ENCODE measurements at places on chromosomes 6 and 20.

DNA sequence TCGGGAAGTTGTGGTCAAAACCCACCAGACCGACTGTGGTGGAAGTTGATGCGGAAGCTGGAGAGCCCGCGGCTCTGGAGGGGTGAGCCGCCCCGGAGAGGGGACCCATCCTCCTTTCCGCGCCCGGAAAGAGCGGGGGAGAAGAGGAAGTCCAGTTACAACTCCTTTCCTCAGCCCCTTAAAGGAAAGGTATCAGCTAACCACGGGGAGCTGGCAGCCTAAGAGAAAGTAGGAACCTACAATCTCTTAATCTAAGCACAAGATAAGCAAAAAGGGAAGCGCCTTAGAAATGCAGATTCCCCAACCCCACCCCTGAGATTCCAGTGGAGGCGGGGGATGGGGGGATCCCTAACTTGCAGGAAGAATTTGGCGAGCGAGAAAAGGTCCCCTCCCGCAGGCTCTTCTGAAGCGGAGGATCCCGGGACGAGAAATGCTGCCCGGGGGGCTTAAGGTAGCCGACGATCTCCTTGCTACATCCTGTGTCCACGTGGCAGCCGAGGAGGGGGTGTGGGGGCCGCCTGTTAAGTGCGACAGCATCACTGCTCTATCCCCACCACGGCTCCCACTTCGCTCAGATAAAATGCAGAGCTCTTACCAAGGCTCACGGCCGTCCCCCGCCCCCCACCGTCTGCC, 87.5 kb downstream of the ZFP64 start:
- DNase-seq: no peak

- no peak for DNase-seq
These were observed 119.9 kb upstream of the TRAF3IP2 start for GRCh38 chr6:111725446-111726112.

GRCh38 chr20:50398821-50399554, 111.2 kb upstream of the PTPN1 start:
- no peak for DNase-seq

DNA sequence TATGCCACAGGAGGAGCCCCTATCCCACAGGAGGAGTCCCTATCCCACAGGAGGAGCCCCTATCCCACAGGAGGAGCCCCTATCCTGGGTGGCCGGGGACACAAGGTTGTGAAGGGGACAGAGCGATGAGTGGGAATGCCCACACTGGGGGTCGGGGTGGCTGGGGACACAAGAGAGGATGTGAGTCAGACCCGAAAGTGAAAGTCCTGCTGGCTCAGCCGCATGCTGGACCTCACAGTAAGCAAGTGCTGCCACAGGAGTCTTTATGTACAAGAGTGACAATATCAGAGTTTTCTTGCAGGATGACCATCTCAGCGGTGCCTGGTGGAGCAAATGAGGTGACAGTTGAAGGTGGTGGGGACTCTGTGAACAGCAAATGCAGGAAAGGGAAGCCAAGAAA, 93.7 kb downstream of the PSMB1 start:
- DNase-seq: no peak

GRCh38 chr6:33878562-33878961, 74.8 kb upstream of the MLN start:
- DNase-seq: peak; percentile 99

DNA sequence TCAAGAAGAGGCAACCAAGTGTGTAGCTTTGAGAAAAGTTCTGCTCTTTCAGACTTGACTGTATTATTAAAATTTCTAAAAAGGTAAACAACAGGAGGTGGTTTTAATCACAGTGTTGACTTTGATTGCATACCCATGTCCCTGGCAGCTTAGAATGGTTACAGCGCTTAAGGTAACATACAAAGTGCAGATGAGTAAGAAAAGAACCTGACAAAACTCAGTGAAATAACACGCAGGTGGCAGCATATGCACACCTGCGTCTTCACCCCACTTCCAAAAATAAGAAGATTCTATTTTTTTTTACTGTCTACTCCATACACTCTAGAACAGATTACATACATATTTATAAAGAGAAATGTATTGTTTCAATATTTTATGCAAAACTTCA, 233.5 kb downstream of the GMPR start:
- DNase-seq: no peak

DNA sequence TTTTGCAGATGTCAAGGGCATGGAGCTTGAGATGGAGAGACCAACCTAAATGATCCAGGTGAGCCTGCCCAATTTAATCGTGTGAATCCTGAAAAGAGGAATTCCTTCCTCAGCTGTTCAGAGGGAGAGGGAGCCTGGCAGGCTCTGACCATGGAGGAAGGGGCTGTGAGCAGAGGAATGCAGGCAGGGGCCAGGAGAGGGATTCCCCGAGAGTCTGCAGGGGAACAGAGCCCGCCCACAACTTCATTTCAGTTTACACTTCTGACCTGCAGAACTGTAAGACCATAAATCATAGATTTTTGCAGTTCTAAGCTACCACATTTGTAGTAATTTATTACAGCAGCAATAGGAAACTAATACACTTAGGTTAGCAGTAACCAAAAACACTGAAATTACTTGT, 164.1 kb downstream of the TBXT start:
- no peak for DNase-seq

- DNase-seq: peak; percentile 66
These were observed 133.5 kb downstream of the CDK19 start for GRCh38 chr6:110681543-110682459.

DNA sequence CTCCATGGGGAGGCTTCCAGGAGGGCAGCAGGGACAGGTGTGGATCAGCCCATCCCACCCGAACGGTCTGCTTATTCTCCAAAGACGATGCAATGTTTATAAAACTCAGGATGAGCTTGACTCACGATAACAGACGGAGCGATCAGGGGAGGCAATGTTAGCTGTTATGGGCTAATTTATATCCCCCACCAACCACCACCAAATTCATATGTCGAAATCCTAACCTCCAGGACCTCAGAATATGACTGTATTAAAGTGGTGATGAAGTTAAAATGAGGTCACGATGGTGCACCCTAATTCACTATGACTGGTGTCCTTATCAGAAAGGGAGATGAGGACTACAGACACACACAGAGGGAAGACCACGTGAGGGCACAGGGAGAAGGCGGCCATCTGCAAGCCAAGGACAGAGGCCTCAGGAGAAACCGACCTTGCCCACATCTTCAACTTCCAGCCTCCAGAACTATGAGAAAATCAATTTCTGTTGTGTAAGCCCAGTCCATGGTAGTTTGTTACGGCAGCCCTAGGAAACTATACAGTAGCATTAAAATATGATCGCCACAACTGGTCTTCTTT, 7.0 kb downstream of the ADTRP start:
- DNase-seq: no peak

- no peak for DNase-seq
These were observed 366.3 kb upstream of the IMPG1 start for GRCh38 chr6:76438768-76439167.

DNA sequence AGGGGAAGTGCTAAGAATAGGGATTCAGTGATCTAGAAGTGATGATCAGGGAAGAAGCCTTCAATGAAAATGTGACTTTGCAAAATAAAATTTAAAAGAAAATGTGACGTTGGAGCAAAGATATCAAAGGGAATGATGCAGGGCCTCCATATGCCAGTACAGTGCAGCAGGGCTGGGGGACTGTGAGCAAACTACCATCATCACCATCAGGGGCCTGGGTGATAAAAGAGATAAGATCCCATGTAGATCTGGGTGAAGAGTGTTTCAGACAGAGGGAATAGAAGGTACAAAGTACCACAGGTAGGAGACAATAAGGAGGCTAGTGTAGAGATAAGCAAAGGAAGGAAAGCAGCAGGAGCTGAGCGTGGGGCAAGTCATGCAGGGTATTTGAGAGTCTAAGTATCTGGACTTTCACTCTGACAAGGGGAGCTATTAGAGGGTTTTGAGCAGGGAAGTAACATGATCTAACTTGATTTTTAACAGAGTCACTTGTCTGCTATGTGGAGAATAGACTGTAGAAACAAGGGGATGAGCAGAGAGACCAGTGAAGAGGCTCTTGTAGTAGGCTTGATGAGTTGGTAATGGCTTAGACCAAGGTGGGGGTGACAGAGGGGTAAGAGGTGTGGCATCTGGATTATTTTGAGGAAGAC, 295.6 kb downstream of the ZFAND3 start:
- no peak for DNase-seq

DNA sequence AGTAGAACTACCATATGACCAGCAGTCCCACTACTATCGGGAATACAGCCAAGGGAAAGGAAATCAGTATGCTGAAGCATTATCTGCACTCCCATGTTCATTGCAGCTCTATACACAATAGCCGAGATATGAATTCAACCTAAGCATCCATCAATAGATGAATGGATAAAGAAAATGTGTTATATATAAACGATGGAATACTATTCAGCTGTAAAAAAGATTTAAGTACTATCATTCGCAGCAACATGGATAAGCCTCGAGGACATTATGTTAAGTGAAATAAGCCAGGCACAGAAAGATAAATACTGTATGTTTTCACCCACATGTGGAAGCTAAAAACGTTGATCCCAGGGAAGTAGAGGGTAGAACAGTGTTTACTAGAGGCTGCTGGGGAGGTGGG, 44.1 kb downstream of the DTNBP1 start:
- no peak for DNase-seq

DNA sequence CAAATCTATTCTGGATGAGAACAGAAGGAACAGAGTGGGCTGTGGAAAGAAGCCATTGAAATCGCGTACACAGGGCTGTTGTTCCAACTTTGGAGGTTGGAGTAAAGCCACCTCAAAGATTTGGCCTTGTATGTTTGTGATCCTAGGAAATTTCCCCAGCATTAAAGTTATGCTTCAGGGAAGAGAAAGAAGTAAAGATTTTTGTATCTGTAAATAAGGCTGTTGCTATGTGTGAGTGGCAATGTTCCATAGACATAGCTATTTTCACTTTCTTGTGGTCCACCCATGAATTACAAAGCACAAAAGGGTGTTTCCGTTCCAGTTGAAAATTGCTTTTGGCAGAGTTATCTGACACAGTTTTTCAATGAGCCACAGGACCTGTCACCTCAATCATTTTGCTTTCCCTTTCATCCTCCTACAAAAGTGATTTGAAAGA, 321.3 kb downstream of the TFAP2B start:
- no peak for DNase-seq

GRCh38 chr6:62075869-62076268, 210.2 kb downstream of the KHDRBS2 start:
- no peak for DNase-seq

DNA sequence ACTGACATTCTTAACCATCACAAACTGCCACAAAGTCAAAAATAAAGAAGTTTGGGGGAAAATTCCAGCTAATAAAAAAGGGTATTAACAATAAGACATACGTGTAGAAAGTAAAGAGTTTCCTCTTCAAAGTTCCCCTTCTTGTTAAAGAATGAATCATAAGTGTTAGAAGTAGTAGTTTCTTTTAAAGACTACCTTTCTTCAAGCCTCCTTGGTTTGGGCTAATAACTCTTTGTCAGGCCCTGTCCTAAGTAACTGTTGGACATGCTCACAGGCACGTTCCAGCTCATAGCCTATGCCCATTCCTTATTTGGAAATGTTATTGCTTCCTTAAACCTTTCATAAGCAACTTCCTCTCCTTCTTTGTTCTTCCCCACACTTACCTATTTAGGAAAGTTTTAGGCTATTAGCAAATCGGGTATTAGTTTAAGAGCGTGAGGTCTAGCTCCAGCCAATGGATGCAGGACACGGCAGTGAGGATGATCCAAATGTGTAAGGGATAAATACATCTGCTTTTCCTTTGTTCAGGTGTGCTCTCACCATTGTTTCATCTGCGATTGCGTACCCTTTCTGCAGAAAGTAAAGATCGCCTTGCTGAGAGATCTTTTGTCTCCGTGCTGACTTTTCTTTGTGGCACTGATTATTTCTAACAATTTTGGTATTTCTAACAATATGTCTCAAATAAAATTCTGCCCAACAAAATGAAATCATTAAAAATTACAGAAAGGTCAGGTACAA, 64.9 kb downstream of the CHD6 start:
- no peak for DNase-seq

- DNase-seq: no peak
These were observed 6.5 kb upstream of the PERP start for GRCh38 chr6:138113588-138114210.

DNA sequence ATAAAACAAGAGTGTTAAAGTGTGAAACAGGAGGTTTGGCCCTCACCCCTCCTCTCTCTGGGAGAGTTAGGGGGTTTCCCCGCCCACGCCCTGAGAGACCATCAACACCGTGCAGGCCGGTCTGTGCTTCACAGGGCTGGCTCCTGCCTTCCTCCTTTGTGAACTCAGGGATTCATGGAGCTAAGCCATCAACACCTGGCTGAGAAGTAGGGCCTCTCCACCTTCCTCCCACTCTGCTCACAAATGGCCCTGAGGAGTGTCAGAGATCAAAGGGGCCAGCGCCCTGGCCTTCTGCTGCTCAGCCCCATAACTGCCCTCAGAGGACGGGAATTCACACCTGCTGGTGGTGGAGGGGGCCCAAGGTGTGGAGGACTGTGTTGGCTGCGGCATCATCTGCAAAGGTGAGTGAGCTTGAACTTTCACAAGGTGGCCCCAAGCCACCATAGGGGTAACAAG, 88.6 kb downstream of the PSMB1 start:
- no peak for DNase-seq

DNA sequence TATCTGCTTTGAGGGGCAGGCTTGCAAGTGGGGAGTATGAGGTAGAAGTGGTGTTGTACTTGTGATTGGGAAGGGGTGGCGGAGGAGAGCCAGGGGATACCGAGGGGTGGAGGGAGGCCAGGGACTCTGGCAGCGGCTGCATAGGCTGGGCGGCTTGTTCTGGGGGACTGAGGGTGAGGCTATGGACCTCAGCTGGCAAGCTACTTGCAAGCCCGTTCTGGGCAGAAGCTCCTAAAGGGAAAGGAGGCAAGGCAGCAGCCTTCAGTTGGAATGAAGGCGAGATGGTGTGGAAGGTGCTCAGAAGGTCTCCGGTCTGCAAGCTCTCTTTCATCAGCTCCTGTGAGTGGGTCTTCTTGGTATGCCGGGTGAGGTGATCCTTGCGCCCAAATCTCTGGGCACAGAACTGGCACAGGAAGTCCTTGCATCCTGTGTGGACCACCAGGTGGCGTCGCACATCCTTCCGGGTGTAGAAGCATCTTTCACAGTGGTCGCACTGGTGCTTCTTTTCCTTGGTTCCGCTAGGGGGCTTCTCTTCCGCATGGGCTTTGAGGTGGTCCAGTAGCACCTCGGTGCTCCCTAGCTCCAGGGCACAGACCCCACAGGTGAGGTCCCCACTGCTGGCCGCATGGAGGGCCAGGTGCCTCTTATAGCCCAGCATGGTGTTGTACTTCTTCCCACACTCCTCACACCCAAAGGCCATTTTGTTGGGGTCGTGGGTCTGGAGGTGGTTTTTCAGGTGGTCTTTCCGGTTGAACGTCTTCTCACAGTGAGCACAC, 66.0 kb downstream of the PLAGL1 start:
- DNase-seq: peak; percentile 80

Measured in NCI-H146 (cell line).